ENCODE measurements at places on chromosomes 6 and 20.

DNA sequence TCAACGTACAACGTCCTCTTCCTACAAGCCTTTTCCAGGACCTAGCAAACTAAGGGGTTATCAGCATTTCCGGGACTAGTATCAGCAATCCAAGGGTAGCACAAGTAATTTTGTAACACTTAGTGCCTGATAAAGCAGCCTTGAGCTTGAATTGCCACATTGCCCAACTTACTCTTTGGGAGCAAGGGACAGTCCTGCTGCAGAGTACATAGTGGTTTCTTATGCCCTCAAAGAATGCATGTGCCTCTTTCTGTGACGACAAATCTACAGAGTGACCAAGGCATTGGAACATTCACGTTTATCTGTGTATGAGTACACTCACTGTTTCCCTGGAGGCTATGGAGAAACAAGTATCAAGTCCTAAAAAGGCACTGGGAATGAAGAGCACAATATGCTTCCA, 3.2 kb upstream of the ID4 start:
- peak; percentile 8 for DNase-seq

GRCh38 chr6:15086348-15087158, 159.3 kb upstream of the JARID2 start:
- DNase-seq = no peak

- DNase-seq = no peak
Observed at GRCh38 chr20:59923514-59923913, 9.9 kb downstream of the SYCP2 start.

- no peak for DNase-seq
Observed at GRCh38 chr6:26258212-26258977, 106.6 kb upstream of the BTN3A2 start.

GRCh38 chr6:22612236-22612635, 42.9 kb downstream of the HDGFL1 start:
- no peak for DNase-seq

DNA sequence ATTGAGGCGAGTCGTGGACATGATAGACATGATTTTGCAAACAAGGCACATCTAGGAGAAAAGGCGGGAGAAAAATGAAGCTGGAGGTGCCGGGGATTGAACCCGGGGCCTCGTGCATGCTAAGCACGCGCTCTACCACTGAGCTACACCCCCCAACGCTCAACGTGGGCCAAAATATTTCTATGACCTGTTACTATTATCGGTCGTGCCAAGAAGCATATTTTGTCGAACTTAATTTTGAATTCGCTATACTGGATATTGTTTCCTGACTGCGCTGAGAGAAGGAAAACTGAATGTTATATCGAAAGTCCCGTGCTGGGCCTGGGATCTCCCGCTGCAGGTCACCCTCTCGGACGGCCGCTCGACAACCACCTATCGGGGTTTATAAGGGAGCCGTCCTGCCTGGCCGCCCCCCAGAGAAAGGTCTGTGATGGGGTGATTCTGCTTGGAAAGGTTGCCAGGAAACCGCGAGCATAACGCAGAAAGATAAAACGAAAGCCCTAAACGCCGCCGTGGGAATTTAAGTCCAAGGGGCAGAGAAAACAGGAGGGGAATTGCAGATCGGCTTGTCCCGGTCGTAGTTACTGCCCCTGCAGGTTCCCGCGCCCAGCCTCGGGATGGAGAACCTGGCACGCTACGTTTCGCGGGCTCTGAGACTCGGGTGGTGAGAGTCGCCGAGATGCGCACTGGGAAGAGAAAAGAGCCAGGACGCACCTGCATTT, 60.0 kb downstream of the TRIM27 start:
- DNase-seq = peak; percentile 84

DNA sequence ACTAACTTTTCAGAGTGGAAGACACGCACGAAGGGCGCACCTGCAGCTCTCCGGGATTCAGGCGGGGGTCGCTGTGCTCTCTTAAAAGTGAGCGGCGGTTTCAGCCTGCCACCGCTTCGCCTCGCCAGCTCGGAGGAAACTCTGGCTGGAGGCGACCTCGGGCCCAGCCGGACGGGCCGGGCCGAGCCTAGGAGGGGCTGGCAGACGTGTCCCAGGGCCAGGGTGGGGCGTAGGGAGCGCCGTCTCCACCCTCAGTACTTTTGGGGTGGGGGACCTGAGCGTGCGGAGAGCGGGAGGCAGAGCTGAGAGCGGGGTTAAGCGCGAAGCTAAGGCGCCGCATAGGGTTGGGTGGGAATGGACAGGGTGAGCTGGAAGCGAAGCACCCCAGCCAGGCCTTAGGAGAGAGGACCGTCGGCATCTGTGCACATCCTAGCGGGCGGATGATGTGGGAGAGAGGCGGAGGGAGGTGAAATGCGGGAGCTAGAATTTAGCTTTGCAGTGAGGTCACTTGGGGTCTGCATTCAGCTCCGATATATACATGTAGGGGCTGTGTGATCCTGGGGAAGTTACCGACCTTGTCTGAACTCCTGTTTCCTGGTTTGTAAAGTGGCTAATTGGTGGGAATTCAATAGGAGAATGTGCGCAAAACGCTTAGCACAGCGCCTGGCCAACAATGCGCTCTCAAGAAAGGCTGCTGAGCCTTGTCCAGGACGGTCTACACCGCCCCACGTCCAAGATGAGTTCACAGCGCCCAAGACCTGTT, 6.5 kb upstream of the TFAP2A start:
- no peak for DNase-seq
